ENCODE measurements at places on chromosomes 7 and 10.

DNA sequence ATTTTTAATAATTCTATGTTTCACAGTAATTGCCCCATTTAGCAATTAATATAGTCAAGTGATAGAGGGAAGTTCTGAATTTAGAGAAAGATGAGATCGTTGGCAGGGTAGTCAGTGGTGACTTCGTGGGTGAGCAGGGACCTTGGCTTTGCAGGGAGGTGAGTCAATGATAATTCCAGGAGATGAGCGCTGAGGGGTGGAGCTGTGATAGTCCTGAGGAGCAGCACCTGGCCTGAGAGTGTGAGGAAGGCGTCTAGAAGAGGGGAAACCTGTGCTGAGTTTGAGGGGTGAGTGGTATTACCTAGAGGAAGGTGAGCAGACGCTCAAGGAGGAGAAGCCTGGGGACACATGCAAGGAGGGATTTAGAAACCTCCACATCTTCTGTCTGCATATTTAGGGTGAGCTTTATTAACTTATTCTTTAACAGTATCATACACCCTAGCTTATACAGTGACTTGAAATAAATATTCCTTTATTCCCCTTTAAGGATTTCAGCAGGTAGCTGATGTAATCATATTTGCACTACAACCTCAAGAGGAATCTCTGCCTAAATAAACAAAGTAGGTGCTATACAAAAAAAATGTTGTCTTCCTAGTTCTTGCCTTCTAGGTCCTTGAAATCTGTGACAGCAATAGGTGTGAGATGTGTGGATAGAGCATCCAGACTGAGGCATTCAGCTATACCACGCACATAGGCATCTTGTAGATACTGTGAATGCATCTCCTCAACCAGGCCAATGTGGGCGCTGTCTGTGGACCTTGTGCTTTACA, 2.1 kb upstream of the TRIL start:
- no peak for DNase-seq

- no peak for DNase-seq
Observed at GRCh38 chr10:45420453-45421192, 46.6 kb downstream of the ALOX5 start.

DNA sequence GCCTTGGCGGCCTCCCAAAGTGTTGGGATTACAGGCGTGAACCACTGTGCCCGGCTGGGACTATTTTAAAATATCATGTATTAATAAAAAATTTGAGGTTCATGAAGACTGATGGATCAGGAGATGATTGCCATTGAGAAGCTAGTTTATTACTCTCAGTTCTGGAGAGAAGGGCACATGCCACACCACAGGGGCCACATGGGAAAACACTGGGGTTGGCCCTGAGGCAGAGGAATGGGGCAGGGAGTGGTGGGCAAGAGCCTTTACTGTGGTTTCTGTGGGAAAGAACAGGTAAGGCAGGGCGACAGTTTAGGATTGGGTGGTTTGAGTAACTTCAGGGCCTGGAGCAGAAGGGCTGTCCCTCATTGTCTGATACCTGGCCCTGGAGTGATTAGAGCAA, 6.8 kb upstream of the TBRG4 start:
- DNase-seq, result no peak

DNA sequence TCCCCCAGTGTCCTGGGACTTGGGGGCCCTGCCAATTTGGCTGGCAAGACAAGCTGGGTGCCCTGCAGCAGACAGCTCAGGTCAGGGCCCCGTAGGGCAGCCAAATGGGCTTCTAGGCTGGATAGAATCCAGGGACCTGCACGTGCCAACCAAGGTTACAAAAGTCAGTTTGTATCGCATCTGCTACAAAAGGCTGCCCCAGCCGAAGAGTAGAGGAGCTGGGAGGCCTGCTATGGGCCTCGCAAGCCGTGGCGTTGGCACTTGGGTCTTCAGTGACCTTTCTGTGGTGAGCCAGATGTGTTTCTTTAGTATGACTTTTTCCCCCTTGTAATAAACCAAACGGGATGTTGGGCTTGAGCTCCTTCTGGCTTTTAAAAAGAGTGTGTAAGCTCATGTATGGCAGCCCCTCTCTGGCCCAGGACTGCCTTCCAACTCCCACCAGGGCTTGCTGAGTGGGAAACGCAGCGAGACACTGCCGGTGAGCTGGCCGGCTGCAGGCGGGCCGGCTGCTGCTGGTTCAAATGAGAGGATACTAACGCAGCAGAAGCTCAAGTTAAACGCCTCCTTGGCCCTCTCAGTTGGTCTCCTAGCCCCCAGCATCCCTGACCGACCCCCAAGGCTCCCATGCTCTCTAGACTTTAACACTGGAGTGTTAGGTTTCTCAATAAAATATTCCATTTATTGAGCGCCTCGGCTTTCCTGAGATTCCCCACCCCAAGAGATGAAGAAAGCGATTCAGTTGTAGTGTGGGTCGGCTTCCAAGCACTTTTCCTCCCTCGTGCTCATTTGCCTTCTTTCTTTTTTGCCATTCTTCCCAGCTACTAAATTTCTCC, 3.1 kb upstream of the HOXA10 start:
- no peak for DNase-seq

GRCh38 chr7:19851504-19851903, 78.1 kb upstream of the TMEM196 start:
- no peak for DNase-seq

DNA sequence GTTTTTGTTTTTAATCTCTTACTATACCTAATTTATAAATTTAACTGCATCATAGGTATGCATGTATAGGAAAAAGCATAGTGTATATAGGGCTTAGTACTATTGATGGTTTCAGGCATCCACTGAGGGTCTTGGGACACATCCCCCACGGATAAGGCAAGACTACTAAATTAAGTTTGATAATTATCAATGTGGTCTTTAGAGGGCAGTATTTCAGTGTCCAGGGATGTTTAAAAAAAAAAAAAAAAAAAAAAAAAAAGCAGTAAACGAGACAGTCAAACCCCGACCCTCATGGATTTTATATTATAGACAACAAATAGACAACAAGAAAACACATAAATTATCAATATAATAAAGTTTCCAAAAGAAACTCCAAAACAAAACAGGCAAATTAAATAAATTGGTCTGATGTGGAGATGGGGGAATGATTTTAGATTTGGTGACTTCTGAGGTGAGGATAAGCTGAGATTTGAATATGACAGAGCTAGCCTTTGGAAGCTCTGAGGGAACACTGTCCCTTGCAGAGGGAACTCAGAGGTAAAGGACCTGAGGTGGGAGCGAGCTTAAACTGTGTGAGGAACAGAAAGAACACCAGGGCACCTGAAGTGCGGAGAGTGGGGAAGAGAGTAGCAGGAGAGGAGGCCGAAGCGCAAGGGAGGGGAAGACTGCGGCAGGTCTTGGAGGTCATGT, 14.8 kb downstream of the ACSM6 start:
- no peak for DNase-seq

DNA sequence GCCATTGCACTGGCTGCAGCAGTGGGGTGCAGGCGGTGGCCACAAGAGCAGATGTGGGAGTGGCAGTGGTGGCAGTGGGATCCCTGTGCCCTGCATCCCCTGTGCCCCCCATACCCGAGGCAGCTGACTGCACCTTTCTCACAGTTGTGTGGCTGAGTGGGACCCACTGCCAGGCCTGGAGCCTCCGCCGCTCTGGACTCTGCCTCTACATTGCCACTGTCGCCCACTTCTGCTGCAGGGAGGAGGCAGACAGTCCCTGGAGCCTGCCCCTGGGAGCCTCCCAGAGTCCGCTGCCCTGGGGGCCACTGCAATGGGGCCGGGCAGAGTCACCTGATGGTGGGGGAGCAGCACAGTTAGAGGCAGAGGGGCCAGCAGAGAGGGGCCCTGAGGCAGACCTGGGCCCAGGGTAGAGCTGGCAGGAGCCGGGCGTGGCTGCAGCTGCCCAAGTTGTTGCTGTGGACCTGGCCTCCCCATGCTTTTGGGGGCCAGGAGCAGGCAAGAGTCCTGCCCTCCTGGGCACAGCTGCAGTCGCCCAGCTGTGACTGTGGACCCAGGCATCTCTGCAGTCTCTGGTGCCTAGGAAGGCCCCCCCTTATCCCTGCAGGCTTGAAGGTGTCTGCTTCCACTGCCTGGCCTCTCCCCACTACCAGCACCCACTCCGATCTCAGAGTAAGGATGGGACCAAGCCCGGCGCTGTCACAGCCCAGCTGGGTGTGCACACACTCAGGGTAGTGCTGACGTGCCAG, 22.2 kb downstream of the FAM241B start:
- no peak for DNase-seq

DNA sequence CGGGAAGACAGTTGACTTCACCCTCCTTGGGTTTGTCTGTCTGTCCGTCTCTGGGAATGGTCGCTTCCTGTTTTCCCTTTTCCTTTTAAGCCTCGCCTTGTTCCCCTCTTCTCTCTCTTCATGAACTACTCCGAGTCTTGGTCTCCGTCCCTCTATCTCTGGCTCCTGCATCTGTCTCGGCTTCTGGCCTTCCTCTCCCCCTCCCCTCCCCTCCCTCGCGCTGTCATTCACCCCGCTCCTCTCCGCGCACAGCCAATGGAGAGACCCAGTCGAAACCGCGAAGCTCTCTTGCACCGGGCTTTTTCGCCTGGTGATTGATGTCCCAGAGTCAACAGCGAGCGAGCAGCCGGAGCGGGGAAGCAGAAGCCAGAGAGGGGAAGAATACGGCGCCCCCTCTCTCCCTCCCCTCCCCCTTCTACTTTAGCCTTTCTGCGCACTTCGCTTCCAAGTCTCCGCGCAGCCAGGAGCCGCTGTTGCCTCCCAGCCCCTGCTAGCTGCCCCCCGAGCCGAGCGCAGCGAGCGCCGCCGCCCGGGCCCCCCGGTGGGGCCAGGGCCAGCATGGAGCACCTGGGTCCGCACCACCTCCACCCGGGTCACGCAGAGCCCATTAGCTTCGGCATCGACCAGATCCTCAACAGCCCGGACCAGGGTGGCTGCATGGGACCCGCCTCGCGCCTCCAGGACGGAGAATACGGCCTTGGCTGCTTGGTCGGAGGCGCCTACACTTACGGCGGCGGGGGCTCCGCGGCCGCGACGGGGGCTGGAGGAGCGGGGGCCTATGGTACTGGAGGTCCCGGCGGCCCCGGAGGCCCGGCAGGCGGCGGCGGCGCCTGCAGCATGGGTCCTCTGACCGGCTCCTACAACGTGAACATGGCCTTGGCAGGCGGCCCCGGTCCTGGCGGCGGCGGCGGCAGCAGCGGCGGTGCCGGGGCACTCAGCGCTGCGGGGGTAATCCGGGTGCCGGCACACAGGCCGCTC, at the start of gene TLX1:
Gene TLX1, plus strand, starts transcription at position 317 of the 978 bp plus-strand sequence. Its CDS starts 242 bp downstream, at position 559.
- no peak for DNase-seq

- no peak for DNase-seq
Observed at GRCh38 chr7:130435311-130435854, 5.4 kb downstream of the CEP41 start.

DNA sequence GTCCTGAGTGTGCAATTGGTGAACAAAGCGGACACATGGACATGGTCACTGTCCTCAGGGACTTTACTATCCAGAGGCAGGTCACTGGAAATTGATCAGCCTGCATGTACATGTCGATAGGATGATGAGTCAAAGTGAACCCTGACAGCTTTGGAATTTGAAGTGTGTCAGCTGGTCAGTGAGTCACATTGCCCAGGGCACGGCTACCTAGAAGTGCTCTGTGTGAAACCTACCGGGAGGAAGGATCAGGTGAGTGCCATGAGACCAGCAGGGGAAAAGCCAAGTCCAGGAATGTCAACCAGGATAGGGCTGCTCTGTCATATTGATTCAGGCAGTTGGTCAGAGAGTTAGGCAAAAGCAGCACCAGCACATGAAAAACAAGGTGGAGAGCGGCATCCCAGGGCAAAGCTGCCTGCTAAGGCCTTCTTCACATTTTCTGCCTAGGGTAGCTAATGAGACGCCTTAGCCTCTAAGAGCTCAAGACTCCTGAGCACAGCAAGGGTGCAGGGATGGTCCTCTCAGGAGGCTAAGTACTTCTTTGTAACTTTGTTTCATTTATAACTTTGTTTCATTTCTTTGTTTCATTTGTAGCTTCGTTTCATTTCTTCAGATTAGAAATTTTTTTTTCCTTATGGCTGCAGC, 19.4 kb upstream of the PDCD4 start:
- peak; percentile 90 for DNase-seq

- no peak for DNase-seq
Observed at GRCh38 chr7:43004082-43004481, 71.9 kb downstream of the MRPL32 start.

- no peak for DNase-seq
Observed at GRCh38 chr10:74104996-74105395, 45.6 kb downstream of the AP3M1 start.

DNA sequence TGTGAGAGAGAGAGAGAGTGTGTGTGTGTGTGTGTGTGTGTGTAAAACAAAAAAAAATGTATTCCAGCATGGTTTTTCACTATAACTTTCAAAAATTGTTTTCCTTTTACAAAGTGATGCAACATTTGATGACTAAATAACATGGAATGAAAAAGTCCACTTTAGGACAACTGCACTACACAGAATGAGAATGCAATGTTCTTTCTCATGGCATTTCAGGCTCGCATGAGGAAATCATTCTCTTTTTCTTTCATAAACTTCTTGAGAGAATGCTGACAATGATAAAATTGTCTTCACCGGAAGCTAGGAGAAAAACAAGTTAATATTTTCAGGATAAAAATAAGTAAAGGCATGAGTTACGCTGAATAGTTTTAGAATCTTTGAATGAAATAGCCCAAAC, 53.7 kb downstream of the SLC16A12 start:
- no peak for DNase-seq

GRCh38 chr10:12788277-12788676, 213.2 kb downstream of the CCDC3 start:
- no peak for DNase-seq

DNA sequence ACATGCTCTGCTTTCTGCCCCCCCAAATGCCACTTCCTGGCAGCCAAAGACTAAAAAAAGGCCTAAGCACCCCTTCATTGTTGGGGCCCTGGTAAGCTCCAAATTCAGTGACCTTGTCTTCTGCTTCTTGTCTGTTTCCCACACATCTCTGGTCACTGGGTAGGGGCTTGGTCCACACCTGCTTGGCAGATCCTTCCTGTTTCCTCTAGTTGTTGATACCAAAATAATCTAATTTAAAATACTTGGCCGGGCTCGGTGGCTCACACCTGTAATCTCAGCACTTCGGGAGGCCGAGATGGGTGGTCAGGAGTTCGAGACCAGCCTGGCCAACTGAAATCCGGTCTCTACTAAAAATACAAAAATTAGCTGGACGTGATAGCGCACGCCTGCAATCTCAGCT, 130.6 kb downstream of the CAMK1D start:
- DNase-seq, result no peak

DNA sequence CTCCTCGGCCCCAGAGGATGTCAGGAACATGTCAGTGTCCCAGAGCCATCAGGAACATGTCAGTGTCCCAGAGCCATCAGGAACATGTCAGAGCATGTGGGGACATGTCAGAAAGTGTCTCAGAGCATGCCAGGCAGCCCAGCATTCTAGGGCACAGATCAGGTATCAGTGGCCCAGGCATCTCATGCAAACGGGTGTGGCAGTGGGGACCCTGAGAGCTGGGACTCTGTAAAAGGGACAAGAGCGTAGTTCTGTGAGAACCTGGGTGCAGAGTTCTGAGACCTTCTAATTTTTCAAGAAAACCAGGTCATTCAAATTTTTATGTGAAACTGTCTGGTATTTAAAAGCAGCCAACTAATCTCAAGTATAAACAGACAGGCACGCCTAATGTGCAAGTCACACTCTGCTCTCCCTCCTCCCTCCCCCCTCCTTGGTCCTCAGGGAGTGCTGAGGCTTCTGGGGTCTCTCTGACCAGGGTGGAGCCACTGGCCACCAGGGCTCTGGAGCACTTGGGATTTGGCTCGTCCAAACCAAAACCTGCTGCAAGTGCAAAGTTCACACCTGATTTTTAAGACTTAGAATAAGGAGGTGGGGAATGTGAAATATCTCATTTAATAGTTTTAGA, 64.6 kb downstream of the ALOX5 start:
- DNase-seq, result no peak
